Muscle of back (tissue), 13 donors: ENCODE measurements at places on chromosomes 11 and 22. TPM values are rescaled to one million over a fixed set of nuclear protein-coding genes. Genes with fewer than 3 reads are reported as not detected.
A peak's percentile ranks its signal among the peaks of the same experiment; 100 is the strongest.

- DNase-seq: no peak
These were observed 220.7 kb upstream of the ZBED5 start for GRCh38 chr11:11078344-11079086.

The ALDH3B2 gene
- polyA plus RNA-seq: 11.5 TPM

The NRGN gene
- 5.8 TPM for polyA plus RNA-seq

DNA sequence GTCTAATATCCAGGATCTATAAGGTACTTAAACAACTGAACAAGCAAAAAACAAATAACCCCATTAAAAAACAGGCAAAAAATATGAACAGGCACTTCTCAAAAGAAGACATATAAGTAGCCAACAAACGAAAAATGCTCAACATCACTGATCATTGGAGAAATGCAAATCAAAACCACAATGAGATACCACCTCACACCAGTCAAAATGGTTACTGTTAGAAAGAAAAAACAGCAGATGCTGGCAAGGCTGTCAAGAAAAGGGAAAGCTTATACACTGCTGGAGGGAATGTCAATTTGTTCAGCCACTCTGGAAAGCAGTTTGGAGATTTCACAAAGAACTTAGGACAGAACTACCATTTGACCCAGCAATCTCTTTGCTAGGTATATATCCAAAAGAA, 30.6 kb upstream of the NOX4 start:
- no peak for DNase-seq

DNA sequence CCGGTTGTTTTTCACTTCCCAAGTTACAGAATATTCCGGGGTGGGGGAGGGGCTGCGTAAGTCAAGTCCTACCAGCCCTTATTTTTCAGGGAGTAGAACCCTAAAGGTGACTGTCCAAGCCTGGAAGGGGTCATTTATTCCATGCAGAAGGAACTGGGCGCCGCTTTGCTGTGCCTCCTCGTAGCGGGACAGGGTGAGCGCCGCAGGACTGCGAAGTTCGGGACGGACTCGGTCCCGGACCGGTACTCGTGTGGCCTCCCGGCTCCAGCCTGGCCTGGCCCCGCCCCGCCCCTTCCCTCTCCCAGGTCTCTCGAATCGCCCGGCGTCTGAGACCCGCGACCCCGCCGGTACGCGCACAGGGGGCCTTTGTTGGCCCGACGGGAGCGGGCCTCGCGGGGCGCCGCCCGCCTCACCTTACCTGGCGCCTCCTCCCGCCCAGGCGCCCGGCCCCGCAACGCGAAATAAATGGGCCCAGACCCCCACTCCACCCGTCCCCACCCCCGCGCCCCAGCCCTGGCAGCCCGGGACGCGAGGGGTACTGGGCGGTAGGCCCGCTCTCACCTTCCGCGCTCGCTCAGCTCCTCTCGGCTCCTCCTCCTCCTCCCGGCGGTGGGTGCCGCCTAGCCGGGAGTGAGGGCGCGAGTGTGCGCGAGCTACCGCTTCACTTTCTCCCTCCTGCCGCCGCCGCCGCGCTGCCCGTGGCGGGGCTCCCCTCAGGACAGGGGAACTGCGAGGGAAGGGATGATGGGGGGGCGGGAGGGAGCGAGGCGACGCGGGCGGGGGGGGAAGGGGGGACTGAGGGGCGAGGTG, 698 bp downstream of the PAK1 start:
- DNase-seq: peak; percentile 37
